ENCODE measurements at places on chromosomes 1 and 21. TPM values are rescaled to one million over a fixed set of nuclear protein-coding genes. Genes with fewer than 3 reads are reported as not detected.

Gene MAN1A2
- total RNA-seq: 5.3 TPM

Gene REN
- total RNA-seq: not detected

Gene LRRC38
- not detected for total RNA-seq

Gene JMJD4
- 24.9 TPM for total RNA-seq

Gene MX2
- total RNA-seq: not detected

Gene SPEN
- 47.4 TPM for total RNA-seq

Gene SYT6
- 0.61 TPM for total RNA-seq

Gene AQP10
- not detected for total RNA-seq

Gene FABP3
- not detected for total RNA-seq

Gene ZMYND12
- total RNA-seq: 0.23 TPM

Gene ZBTB8A
- 4.0 TPM for total RNA-seq

Gene PRRX1
- not detected for total RNA-seq

Gene TMEM269
- total RNA-seq: 0.08 TPM

Gene PAQR6
- total RNA-seq: 3.4 TPM

Gene VASH2
- total RNA-seq: 3.7 TPM

Gene ZNF678
- total RNA-seq: 1.8 TPM

Gene COL6A2
- 19.8 TPM for total RNA-seq

Gene NSL1
- total RNA-seq: 25.7 TPM

Gene GJA8
- total RNA-seq: not detected

Gene AMY1C
- not detected for total RNA-seq

Gene HAX1
- total RNA-seq: 100 TPM

Gene ETV3L
- total RNA-seq: not detected

Gene ROR1
- 8.5 TPM for total RNA-seq

Gene CCDC17
- total RNA-seq: 0.19 TPM

Gene PTPN14
- 13.0 TPM for total RNA-seq

Gene PRAMEF10
- not detected for total RNA-seq

Gene ATP6V1G3
- total RNA-seq: not detected

Gene CELA2B
- not detected for total RNA-seq

Gene FMO5
- total RNA-seq: 0.38 TPM

Gene CCDC185
- not detected for total RNA-seq

Gene FAM72B
- total RNA-seq: 3.9 TPM

Gene NTRK1
- not detected for total RNA-seq

Gene CD1B
- not detected for total RNA-seq

Gene SEMA4A
- total RNA-seq: 0.42 TPM

Gene ALX3
- not detected for total RNA-seq

Gene RAB25
- not detected for total RNA-seq

Gene KRTAP12-2
- total RNA-seq: not detected

Gene KDF1
- total RNA-seq: not detected

Gene LCE3D
- 1.8 TPM for total RNA-seq

Gene AUNIP
- total RNA-seq: 8.5 TPM

Gene ZBTB7B
- 23.6 TPM for total RNA-seq

Gene LMOD1
- not detected for total RNA-seq

Gene LCE1E
- not detected for total RNA-seq

Gene SPATA46
- total RNA-seq: not detected

Data from A549 treated with ZK216348 at 1 μM for 4 hours (cell line).